HCT116 (cell line): ENCODE measurements at places on chromosomes 5 and 9.

DNA sequence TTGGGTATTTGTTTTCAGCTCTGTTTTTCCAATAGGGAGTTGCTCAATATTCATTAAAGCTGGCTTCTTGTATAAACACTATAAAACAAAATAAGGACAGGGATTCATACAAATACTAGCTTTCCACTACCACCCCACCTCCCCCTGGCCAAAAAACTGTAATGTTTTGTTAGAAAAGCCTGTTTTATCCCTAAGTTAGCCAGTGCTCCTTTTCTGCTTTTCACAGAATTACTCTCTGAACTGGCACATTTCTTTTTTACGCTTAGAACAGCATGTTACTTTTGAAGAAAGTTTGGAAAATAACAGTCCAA lies 147.4 kb upstream of the DMRT1 start:
- H3K27me3 ChIP-seq = no peaks in the 10 kb centered on the region
- no peak overlapping the region for H3K4me3 ChIP-seq
- no peak for DNase-seq
- peaks cover 4% of the 10 kb centered on the region; the same call in 1 of the 2 replicates for H3K4me1 ChIP-seq
- H3K36me3 ChIP-seq = no peaks in the 10 kb centered on the region

DNA sequence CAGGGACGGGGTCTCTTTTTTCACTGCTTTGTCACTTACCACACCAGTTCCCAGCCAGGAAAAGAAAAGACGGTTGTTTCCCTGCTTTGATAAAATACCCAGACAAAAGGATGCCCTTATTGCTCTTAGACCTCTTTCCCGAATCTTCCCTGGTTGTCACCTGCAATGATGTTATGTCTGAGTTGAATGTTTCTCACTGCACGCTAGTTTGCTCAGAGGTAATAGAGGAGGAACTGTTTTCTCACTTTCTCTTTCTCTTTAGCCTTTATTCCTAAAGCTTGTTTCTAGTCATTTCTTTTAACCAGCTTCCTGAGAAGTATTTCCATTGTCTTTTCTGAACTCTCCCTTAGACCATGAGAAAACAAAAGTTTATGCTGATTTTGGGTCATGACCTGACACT lies 32.9 kb downstream of the ACER2 start:
- H3K4me1 ChIP-seq = no peaks in the 10 kb centered on the region
- H3K27me3 ChIP-seq = no peaks in the 10 kb centered on the region
- H3K27ac ChIP-seq = no peak overlapping the region

GRCh38 chr5:17219469-17219868 lies 2.0 kb downstream of the BASP1 start:
- no peaks in the 10 kb centered on the region for H3K4me1 ChIP-seq
- no peak overlapping the region for H3K4me3 ChIP-seq
- H3K36me3 ChIP-seq = no peaks in the 10 kb centered on the region
- DNase-seq = no peak

- H3K4me3 ChIP-seq = no peak overlapping the region
- H3K27me3 ChIP-seq = peaks cover 24% of the 10 kb centered on the region; the same call in 1 of the 2 replicates
- no peaks in the 10 kb centered on the region for H3K4me1 ChIP-seq
- no peak for DNase-seq
- H3K27ac ChIP-seq = no peak overlapping the region
Measured at GRCh38 chr5:7779019-7780005, 71.6 kb downstream of the CFAP90 start.

- no peaks in the 10 kb centered on the region for H3K27me3 ChIP-seq
- no peak for DNase-seq
- no peak overlapping the region for H3K4me3 ChIP-seq
- no peaks in the 10 kb centered on the region for H3K36me3 ChIP-seq
- no peaks in the 10 kb centered on the region; the same call in 1 of the 2 replicates for H3K4me1 ChIP-seq
Measured at GRCh38 chr5:132271251-132272246, 14.1 kb downstream of the PDLIM4 start.

- no peak for DNase-seq
- H3K4me3 ChIP-seq = no peak overlapping the region
- H3K27me3 ChIP-seq = no peaks in the 10 kb centered on the region
- H3K36me3 ChIP-seq = no peaks in the 10 kb centered on the region; the same call in 1 of the 2 replicates
- H3K27ac ChIP-seq = no peak overlapping the region
Measured at GRCh38 chr5:167503926-167504720, 787.3 kb upstream of the WWC1 start.
